ENCODE measurements at places on chromosomes 11 and 22.

DNA sequence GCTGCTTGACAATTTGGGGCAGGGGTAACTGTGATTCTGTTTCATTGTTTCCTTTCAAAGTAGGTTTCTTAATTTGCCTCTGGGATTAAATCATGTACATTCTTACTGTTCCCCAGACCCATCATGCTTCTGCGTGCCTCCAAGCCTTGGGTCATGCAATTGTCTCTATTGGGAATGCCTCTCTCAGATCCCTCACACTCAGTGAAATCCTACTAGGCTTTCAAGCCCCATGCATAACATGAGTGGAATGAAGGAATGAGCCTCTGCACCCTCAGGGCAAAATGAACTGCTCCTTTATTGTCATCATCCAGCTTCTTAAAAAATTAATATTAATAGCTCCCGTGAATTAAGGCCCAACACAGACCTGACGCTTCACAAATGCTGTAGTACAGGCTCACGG lies 381.7 kb downstream of the TENM4 start:
- DNase-seq: no peak

GRCh38 chr22:37913233-37913721 lies 7.2 kb downstream of the MICALL1 start:
- no peak for DNase-seq

DNA sequence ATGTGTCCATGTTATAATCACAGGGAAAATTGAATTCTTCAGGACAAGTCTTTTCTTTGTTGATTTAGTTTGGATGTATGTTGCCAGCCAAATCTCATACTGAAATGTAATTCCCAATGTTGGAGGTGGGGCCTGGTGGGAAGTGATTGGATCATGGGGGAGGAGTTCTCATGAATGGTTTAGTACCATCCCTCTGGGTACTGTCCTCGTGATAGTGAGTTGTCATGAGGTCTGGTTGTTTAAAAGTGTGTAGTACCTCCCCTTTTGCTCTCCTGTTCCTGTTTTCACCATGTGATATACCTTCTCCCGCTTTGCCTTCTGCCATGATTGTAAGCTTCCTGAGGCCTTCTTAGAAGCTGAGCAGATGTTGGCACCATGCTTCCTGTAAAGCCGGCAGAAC lies 100.3 kb downstream of the CCDC81 start:
- no peak for DNase-seq

GRCh38 chr11:1199751-1200610 lies 22.9 kb upstream of the MUC5B start:
- DNase-seq: peak; percentile 59

DNA sequence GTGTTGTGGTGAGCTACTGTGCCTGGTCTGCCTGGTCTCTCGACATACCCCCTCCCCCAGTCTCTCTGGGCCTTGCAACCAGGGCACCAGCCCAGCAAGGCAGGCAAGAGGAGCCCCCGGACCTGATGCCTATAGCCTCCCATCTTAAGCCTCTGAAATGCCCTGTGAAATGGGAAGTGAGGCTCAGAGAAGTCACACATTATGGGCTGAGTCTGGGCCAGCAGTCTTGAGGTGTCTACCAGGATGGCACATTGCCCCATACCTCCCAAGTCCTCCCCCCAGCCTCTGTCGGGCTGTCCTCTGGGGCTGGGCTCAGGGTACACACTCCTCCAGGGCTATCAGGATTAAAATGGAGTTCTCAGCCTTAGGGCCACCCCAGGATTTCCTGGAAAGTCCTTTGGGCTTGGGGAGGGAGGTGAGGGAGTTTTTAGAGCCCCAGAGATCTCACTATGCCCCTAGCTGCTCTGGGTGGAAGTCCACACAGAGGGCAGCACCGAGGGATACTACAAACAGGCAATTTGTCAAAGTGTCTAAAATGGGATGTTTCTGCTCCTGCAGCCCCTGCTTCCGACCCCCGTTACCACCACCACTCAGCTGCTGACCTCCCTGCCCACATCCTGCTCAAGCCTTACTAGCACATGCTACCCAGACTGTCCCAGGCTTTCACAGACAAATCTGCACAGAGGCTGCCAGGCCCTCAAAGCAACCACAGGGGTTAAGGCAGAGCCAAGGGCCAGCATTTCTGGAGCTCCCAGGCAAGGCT lies 3.1 kb upstream of the SH3BP1 start:
- DNase-seq: no peak

Data from mucosa of descending colon (tissue), 3 donors.